ENCODE measurements at places on chromosomes 11 and 22. TPM values are rescaled to one million over a fixed set of nuclear protein-coding genes. Genes with fewer than 3 reads are reported as not detected.

The LDLRAD3 gene
- 23.6 TPM for total RNA-seq

The PTGDR2 gene
- 0.07 TPM for total RNA-seq

The KCNK4 gene
- 0.07 TPM for total RNA-seq

The SLC22A6 gene
- total RNA-seq, result not detected

The FAM227A gene
- 1.1 TPM for total RNA-seq

Measured in A549 treated with DMSO at 1 μM for 4 hours (cell line).